Stimulated activated CD8-positive, alpha-beta memory T cell treated with anti-CD3 and anti-CD28 coated beads, Interleukin-4, amount 100 ng/mL, for 4 hours (primary cell): ENCODE measurements at places on chromosomes 5 and 9.

DNA sequence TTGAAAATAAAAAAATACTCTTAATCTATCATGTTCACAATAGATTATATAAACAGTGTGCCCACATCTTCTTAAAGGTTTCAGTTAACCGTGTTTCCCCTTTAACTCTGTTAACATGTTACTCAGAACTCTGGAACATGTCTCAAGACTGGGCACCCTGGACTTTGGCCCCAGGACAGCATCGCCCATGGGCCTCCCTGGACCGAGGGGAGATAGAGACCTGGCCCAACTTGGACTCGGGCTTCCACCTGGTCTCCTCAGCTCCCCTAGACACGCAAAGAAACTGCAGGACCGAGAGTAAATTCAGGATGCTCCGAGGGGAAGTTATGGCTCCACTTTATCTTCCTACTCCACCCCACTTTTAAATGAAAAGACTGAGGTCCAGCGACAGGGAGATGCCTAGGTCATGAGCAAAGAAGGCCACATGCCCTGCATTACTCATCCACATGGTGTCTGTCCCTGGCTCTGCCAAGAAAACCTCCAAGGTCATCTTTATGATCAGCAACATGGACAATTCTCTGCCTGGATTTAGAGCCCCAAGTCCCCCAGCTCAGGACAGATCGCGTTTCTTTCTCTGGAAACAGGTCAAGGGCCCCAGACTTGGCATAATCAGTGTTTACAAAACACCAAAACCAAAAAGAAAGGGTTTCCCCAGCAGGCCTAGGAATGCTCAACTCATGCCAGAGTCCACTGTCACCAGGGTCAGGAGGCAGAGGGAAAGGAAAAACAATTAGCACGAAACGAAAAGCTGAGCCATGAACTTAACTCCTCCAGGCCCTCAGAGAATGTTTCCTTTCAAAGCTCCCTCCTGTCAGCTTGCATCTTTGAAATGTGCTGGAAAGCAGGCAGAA, 17.4 kb downstream of the GPX3 start:
- no peak for DNase-seq

DNA sequence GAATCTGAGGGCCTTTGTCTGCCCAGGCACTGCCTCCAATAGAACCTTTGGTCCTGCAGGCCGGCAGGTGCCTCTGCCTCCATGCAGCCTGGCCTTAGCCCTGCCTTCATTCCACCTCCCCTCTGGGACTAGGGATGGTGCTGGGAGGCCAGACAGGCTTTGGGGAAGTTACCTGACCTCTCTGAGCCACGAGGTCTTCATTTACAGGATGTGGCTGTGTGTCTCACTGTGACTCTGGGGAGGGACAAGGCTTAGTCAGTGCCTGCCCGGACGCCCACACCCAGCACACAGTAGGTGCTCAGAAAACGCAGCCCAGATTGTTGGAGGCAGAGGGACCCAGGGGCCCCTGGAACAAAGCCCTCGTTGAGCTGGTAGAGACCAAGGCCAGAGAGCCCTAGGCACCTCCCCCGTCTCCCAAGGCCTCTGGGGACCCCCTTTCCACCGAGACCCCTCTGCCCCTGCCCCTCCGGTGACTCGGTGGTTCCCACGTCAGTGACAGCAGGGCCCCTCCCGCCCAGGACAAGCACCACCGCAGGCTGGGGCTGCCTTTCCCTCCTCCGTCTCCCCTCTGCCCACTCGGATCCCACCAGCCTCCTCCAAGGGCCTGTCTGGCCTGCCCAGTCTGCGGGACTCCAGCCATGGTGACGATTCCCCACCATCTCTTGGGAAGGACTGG, 46.9 kb upstream of the EGFL7 start:
- no peak for DNase-seq

DNA sequence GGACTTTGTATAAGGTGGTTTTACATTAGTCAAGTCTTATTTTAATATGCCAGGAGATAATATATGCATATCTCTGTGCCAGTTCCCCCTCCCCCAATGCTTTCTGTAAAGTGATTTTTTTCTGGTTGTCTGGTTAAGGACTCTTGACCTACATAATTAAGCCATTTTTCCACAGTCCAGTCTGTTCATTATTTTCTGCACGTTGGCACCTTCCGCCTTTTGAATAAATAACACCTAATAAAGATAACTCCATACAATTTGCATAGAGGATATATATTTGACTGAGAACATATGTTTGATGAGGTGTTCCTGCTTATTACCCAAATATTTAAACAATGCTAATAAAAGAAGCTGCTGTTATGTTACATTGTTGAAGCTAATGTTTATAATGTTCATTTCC, 320.9 kb downstream of the DMAC1 start:
- no peak for DNase-seq

DNA sequence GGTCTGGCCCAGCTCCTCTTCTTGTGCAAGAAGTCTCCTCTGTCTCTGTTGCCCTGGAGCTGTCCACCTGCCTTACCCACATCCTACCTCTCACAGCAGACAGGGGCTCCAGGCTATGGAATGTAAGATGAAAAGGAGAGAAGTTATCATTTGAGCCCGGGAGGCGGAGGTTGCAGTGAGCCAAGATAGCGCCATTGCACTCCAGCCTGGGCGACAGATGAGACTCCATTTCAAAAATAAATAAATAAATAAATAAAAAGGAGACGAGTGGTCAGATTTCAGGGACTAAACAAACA, 37.5 kb upstream of the DENND4C start:
- no peak for DNase-seq

- DNase-seq: no peak
These were observed 141.9 kb upstream of the IER5L start for GRCh38 chr9:129319938-129320481.

GRCh38 chr5:180085837-180086236, 14.3 kb upstream of the RNF130 start:
- no peak for DNase-seq

DNA sequence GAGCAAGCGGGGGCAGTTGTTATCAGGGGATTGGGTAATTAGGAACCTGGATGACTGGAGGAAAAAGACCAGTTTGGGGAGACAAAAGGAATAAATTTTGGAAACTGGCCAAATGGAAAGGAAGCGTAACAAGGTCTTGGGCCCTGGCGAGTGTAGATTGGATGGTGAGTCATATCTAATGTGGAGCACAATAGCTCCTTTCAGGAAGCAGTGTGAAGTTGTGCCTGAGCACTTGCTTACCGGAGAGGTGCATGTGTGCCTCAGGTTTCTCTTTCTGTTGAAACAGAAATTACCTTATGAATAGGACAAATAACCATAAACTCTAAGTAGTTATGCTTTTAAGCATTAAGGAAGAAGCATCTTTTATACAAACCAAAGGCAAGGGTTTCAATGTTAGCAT, 176.4 kb downstream of the KIF4B start:
- no peak for DNase-seq

GRCh38 chr9:134597957-134598883, 43.4 kb upstream of the COL5A1 start:
- no peak for DNase-seq

- no peak for DNase-seq
These were observed 880 bp upstream of the PTPDC1 start for GRCh38 chr9:94083384-94083783.

DNA sequence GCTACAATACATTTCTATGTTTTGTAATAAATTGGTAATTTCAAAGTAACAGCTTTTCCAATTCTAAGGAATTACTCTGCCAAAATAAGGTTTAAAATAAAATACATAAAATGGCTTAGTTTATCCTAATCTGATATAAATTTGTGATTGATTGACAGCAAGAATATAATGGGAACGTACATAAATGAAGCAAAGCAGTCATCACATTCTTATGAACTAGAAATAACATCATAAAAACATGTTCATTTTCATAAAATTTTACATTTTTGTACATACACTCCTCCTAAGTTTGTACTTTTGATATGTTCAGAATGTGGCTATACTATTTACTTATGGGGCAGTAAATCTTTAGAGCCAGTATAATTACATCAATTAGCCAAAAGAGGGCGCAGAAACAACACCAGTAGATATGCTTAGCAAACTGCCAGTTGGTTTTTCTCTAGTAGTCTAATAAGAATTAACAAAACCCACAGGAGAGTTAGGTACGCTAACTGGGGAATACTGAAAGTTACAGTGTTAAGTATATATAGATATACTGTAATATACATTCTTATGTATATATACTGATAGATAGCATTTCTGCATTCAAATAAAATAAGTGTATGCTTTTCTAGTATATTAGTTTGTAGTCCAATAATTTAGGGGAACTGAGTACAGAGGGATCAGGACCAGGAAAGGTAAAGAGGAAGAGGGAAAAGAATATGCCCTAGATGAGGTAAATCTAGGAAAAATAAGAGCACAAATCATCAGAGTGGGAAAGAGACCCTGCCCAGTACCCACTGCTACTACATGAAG, 76.8 kb downstream of the ZDHHC21 start:
- no peak for DNase-seq

DNA sequence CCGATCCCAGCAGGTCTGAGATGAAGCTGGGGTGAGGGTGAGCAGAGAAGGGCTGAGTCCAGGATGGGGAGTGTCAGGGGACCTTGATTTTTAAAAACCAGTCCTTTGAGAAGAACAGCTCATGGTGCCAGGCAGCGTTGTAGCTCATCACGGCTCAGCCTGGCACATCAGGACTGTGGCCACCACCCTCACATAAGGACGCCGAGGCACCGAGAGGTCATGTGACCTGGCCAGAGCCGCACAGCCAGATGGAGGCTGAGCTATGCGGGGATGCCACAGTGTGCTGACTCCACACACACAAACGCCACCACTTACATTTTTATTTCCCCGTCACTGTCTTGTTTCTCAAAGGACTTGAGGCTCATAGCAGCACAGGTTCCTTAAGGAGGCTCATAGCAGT, 32.9 kb upstream of the CEP72 start:
- no peak for DNase-seq

GRCh38 chr5:35533156-35533555, 84.5 kb upstream of the SPEF2 start:
- DNase-seq: no peak

GRCh38 chr5:141874262-141874964, 3.8 kb downstream of the PCDH1 start:
- DNase-seq: no peak

DNA sequence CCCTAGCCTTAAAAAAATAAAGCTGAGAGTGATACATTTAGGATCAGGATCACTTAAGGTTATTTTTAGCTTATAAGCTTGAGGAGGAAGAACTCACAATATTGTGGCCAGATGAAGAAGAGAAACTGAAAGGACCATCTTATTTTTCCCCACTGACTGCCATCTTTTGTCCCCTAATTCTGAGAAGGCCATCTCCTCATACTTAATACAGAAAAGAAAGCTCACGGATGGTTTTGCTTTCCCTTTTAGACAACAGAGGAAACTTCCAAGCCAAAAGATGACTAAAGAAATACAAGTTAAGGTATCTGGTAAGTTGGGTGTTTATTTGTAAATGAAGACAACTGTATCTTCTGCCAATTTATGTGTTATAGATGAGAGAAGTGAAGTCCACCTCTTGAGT, 36.4 kb downstream of the ERAP1 start:
- no peak for DNase-seq

- no peak for DNase-seq
These were observed 143.6 kb downstream of the BNC2 start for GRCh38 chr9:16726718-16727451.

DNA sequence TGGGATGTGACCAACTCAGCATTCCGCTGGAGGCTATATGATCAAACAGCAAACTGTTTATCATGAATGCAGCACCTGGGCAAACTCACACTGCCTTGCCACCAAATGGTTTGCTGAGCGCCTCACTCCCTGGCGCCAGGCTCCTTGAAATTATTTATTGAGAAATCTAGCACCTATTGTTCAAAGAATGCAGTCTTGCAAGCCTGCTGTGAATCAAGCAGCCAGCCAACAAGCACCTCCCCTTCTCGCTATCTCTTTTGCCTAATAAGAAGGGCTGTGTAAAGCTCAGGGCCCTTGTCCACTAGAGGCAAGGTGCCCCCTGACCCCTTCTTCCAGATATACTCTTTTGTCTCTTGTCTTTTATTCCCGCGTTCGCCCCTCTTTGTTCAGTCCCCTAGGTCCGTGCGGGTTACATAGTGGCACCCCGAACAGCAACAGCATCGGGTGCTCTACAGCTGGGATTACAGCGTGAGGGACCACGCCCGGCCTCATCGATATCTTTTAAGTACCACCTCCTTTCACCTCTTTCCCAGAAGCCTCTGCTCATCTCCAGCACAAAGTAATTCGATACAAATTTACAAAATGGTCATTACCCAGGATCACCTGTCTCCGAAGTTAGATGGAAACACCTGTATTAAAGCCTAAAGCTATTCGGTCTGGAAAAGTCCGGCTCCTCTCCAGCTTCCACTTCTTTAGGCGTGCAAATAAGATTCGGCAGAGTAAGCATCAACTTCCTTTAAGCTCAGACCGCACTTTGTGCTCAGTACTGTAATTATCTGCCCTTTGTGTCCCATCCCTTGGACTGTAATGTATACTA, 896 bp downstream of the RIGI start:
- DNase-seq: no peak

DNA sequence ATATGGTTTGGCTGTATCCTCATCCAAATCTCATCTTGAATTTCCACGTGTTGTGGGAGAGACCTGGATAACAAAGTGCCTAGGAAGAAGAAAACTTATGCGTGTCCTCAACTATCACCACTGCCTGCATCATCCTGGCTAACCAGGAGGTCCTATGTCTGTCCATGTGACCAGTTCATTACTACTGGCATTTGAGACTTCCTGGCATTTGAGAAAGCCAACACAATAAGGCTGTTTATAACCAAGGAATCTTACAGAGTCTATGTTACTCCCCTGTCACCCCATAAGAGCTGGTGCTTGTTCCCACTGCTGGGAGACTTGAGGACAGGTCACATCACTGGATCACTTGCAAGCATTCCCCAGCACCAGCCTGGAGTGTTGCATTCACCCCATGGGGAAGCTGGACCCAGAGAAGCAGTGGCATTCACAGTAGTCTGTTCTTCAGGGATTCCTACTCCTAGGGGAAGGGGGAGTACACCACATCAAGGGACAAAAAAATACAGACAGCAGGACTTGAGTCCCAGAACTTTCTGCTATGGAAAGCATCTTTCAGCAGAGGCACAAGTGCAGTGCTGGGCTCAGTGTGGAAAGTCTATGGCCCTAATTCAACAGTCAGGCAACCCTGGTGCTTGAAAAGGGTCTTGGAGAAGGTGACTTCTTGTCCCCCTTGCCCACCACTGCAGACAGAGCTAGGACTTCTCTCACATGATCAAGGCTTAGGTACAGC, 717.1 kb downstream of the SEMA5A start:
- DNase-seq: no peak
